ENCODE measurements at places on chromosomes 2 and 18.

GRCh38 chr18:44816050-44816449 is 135.4 kb downstream of the SETBP1 start:
- DNase-seq: no peak

GRCh38 chr18:41992066-41992465 is 37.0 kb downstream of the PIK3C3 start:
- no peak for DNase-seq

- DNase-seq: no peak
Measured at GRCh38 chr18:41042866-41043265, 912.2 kb upstream of the PIK3C3 start.

DNA sequence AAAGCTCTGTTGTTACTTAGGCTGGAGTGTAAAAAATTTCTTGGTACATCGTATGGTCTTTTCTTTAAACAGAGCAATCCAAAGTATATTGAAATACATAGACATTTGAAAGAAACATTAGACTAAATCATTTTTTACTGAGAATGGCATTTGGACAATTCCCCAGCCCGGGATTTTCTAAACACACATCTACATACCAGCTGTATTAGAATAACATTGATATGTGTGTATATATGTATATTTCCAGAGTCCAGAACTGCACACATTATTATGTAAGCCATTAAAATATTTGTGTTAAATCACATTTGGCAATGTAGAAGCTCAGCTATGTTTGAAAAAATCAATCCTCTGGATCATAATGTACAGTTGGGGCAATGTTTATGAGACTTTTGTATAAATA is 1853.6 kb upstream of the LRRTM1 start:
- DNase-seq: no peak

DNA sequence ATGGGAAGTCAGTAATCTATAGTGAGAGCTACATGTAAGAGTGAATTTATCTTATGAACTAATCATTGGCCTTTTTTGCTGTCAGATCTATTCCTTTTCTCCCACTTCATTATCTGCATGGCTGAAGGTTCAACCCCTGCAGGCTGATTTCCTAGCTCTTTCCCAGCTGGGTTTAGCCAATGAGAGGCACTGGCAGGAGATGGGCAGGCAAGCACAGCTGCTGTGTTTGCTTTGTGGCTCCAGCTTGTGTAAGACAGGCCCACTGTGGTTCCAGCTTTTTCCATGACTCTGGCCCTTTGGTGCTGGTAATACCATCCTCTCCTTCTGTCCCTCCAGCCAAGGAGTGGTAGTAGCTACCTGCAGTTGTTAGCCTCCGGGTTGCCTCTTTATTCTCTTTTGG is 248.8 kb downstream of the PLCL1 start:
- no peak for DNase-seq

GRCh38 chr2:64036034-64036705 is 16.9 kb upstream of the VPS54 start:
- peak; percentile 86 for DNase-seq

DNA sequence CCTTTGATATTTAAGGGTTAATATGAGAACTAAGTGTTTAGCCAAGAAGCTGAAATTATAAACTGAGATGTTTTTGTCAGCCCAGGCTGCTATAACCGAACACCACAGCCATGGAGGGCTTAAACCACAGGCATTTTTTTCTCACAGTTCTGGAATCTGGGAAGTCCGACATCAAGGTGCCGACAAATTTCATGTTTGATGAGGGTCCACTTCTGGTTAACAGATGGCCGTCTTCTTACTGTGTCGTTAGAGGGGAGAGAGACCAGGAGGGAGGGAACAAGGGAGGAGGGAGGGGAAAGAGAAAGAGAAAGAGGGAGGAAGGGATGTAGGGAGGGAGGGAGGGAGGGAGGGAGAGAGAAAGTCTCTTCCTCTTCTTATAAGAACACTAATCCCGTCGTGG is 6.5 kb upstream of the CNDP2 start:
- DNase-seq: peak; percentile 29

DNA sequence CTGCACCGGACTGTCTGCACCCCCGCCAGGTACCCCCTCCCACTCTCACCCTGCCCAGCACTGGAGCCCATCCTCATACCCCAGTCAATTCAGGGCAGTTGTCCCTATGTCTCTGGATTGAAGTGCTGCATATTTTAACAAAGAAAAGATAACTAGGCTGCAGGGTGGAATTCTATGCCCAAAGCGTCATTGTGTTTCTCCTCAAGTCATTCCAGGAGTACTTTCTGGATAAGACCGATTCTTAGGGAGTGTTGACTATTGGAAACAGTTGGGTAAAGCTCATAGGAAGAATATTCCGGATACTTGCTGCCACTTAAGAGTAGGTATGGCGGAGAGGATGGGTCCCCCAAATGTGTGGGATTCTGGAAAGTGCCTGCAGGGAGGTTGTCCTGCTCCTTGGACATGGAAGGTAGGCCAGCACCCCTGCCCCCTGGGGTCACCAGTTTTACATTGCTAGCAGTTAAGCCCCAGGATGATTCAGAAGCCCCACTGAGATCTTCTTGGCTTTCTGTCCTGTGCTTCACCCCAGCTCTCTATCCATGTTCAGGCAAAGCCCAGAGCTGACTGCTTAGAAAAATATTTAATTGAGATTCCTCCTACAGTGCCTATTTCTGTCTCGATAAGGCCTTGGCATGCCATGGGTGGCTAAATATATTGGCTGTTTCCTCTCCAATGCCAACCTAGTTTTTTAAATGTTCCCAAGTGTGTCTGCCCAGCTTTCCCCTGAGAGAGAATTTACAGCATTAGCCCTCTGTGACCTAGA is 48.2 kb downstream of the RPL37A start:
- peak; percentile 38 for DNase-seq

DNA sequence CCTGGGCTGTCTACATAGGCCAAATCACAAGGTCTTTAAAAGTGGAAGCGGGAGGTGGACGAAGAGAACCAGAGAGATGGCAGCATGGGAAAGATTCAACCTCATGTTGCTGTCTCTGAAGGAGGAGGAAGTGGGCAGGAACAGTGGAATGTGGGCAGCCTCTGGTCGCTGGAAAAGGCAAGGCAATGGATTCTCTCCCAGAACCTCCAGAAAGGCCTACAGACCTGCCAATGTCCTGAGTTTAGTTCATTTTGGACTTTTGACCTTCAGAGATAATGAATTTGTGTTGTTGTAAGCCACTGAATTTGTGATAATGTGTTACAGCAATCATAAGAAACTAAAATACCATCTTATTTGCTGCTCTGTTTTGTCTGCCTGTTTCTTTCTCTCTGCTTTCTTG is 122.5 kb downstream of the RNF152 start:
- no peak for DNase-seq

- no peak for DNase-seq
Measured at GRCh38 chr18:62948788-62949187, 233.4 kb downstream of the PHLPP1 start.

- DNase-seq: peak; percentile 84
Measured at GRCh38 chr2:223464071-223464470, 138.1 kb downstream of the SCG2 start.

- peak; percentile 53 for DNase-seq
Measured at GRCh38 chr18:8813611-8814010, 108.3 kb downstream of the MTCL1 start.

DNA sequence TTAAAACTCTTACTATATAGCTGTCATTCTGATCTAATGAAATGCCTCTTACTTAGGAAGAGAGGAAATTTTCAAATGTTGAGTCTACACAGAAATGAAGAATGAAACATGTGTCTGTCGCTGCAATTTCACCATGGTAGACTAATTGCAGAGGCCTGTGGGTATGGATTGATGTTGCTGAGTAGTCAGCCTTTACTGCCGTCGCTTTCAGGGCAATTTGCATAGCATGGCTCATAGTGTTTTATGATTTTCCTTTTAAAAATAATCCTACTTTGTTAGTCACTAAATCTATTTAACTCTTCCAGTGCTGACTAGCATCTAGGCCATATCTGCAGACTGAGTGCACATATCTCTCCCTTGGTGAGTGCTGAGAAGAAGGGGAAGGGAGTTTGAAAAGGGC is 819.2 kb downstream of the SATB2 start:
- no peak for DNase-seq

DNA sequence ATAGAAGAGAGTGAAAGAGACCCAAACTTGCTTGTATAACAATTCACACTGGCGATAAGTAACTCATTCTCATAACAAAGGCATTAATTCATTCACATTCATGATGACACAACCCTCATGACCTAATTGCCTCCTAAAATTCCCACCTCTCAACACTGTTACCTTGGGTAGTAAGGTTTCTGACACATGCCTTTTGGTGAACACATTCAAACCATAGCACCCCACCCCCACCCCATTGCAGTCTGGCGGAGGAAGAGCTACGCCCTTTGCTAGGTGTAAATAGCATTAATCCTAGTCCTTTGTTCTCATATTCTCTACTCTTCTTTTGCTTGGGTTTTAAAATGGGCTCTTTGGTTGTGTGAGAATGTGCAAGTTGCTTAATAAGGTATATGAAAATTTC is 361.5 kb downstream of the DSEL start:
- DNase-seq: no peak

GRCh38 chr18:50014606-50015005 is 180.3 kb downstream of the MYO5B start:
- no peak for DNase-seq

- DNase-seq: no peak
Measured at GRCh38 chr2:222538535-222538934, 114.2 kb downstream of the SGPP2 start.

DNA sequence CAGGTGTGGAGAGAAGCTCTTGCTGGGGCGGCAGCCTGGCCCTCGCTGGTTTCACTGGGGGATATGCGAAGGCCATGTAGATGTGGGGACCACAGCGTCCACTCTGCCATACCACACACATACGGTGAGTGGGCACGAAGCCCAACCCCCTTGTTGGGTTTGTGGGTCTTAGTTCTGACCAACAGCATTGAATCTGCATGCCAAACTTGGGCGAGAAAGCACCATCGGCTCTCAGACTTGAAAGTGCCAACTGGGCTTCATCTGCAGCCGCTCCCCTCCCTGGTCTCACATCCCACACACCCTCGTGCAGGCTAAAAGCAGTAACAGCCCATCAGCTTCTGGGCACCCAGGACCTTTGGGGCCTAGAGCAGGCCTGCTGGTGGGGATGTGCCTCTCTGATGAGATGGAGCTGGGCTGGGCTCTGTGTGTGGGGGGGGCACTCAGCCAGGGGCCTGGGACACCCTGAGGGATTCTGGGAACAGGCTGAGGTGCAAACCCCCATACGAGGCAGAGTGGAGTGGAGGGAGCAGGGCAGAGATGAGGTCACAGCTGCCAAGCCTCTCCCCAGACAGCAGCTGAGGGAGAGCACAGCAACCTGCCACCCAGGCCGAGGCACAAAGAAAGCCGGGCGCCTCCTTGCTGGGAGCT is 264.4 kb downstream of the TWIST2 start:
- DNase-seq: no peak

DNA sequence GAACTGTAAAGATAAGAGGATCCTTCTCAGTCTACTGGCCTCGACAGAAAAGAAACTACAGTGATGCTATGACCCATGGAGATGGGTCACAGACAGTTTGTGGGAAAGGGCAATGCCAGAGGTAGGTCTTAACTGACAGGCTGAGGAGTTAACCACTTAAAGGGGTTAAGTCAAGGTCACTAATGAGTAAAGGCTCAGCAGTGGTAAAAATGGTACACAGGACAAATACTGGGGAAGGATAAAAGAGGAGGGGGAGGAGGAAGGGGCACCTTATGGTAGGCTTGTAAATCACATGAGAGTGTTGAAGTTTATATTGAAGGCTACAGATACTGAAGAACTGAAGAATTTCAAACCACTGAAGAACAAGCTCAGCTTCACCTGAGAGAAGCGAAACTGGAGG is 9.9 kb downstream of the IER3IP1 start:
- no peak for DNase-seq

DNA sequence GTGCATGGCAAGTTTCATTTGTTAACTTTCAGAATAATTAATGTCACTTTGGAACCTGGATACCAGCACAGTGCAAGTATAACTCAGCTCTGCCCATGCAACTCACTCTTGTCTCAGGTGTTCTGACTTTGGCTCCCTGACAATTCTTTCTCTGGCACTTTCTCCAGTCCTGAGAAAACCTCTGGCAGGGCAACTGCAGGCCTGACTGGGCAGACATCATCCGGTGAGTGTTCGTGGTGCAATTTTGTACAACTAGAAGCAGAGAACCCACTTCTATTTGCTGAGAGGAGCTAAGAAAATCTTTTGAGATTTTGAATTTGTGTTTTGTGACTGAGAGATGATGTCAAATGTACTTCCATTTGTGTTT is 143.0 kb downstream of the AQP4 start:
- DNase-seq: no peak

DNA sequence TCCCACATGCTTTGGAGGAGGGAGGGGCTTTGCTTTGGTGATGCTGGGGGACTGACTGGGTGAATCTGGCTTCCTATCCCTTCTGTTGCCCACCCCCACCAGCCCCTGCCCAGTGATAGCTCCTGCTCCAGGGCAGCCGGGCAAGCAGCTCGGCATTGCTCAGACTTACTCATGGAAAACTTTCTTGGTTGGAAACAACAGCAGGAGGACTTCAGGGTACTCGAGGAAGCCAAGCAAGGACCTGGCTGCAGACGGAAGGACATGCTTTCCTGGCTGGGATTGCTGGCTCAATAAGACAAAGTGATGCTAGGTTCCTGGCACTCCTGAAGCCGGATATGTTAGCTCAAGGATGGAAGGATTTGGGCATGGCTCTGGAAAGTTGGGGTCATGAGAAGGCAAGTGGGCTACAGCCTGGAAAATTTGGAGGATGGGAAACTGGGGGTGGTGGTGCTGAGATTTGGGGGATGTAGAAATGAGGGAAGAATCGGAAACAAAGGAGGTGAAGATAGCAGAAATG is 3.1 kb downstream of the SPEG start:
- DNase-seq: no peak

DNA sequence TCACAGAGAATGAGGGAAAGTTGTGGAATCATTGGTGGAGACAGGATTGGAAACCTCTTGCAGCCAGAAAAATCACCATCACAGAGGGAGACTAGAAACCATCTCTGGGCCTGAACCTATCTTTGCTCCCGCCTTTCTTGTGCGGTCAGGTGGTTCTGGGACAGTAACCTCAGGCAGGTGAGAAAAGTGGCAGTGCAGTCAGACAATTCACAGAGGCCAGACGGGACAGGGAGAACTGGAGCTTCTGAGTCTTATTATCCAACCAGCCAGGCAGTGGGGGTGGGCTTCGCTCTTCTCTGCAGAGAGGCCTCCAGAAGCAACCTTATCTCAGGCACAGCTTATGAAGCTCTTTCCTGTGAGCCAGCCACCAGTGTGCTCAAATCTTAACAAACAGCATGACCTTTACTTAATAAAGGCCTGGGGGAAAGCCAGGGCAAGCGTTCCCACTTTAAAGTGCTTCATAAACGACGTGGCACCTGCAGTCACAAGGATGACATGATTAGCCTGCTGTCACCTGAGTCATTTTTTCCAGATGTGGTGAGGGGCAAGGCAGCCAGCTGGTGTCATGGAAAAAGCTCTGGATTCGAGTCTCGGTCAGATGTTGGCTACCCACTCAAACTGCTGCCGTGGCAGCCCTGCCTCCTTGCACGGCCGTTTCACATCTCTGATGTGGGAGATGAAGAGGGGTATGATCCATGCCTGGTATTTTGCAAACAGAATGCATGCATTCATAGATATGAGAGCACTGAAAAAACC is 109.7 kb downstream of the B3GNT2 start:
- DNase-seq: no peak

GRCh38 chr2:23294238-23294637 is 90.7 kb upstream of the KLHL29 start:
- DNase-seq: no peak

GRCh38 chr2:54480025-54480424 is 23.9 kb downstream of the SPTBN1 start:
- no peak for DNase-seq

Data from fibroblast of mammary gland (primary cell).